Stimulated activated CD8-positive, alpha-beta memory T cell treated with anti-CD3 and anti-CD28 coated beads, Interleukin-7, amount 100 ng/mL, for 4 hours (primary cell): ENCODE measurements at places on chromosomes 7 and 10.

DNA sequence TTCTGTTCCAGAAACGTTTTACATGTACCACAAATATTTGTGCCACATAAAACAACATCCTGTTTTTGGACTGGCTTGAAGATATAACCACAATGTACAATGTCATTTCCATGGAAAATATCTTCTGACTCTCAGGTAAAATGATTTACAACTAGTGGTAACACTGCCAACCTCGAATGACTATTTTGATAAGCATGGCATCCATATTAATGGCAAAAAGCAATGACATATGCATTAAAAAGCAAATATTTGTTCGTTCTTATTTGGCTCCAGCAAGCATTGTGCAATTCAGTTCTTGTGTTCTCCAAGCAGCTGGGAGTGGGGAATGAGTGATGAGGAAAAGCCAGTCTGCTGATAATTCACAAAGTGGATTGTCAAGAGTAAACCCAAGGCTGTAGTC is 289.0 kb downstream of the PLXDC2 start:
- no peak for DNase-seq

- no peak for DNase-seq
These were observed 578.8 kb upstream of the PFKP start for GRCh38 chr10:2488446-2489005.

- no peak for DNase-seq
These were observed 8.1 kb upstream of the ADAP1 start for GRCh38 chr7:962401-963081.

GRCh38 chr7:137235434-137235833 is 108.1 kb downstream of the PTN start:
- no peak for DNase-seq

DNA sequence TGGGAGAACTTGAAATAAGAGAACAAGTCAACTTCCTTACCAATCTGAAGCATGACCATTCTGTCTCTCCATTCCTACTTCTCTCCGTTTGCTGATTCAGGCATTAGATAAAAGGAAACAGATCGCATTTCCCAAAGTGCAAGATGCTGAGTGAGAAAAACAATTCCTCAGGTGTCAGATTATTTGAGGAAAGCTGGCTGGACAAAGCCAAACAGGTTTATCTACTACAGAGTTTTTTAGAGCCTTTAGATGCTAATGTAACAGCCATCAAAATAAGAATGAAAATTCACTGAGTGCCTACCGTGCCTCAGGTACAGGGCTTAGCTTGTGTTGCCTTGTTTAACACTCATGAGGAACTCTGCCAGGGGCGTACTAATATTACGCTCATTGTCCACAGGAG is 135.9 kb upstream of the MBL2 start:
- DNase-seq: no peak

DNA sequence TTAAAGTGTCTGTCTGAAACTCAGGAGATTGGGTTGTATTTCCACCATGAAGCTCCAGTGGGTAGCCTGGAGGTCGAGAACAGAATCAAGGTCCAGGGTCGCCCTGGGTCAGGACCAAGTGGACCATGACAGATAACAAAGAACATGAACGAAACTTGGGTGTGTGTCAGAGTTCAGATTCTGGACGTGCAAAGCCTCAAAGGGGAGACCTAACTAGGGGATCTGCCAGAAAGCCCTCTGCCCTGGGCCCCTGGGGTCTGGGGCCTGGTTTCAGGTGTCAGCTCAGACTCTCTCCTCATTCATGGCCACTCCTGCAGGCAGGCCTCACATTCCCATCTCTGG is 1.6 kb downstream of the RASSF4 start:
- no peak for DNase-seq
